IPS DF 19.7 (cell line): ENCODE measurements at places on chromosomes 2 and 18.

GRCh38 chr2:211344289-211344688 is 787.9 kb downstream of the CPS1 start:
- DNase-seq: no peak

GRCh38 chr2:85710687-85711577 is 16.8 kb downstream of the GNLY start:
- DNase-seq: no peak

DNA sequence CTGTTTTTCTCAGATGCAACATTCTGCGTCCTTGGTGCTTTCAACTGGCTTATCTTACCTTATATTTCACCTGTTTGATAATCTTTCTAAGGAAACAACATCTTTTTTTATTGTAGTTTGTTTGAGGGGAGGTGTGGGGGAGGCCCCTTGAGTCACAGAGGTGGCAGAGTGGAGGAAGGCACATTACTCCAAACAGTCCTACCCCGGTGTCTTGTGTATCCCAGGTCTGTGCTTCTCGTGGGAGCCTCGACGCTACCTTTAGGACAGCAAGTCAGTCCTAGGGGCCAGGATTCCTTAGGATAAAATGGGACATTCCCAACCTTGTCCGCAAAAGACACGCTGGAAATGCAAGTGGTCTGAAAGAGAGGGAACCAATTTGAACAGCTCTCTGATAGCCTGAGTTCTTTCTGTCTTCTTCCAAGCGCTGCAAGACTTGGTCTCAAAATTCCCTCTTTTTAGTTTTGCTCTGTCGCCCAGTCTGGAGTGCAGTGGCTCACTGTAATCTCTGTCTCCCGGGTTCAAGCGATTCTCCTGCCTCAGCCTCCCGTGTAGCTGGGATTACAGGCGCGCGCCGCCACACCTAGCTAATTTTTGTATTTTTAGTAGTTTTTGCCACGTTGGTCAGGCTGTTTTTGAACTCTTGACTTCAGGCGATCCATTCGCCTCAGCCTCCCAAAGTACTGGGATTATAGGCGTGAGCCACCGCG is 4.0 kb downstream of the GATA6 start:
- no peak for DNase-seq

- no peak for DNase-seq
Observed at GRCh38 chr2:131026919-131027318, 66.3 kb downstream of the FAM168B start.

- no peak for DNase-seq
Observed at GRCh38 chr2:162211732-162212131, 31.5 kb downstream of the FAP start.

- DNase-seq: no peak
Observed at GRCh38 chr18:67266246-67267237, 250.0 kb downstream of the DSEL start.

- no peak for DNase-seq
Observed at GRCh38 chr2:58594175-58594574, 353.1 kb upstream of the FANCL start.

GRCh38 chr2:69453475-69454129 is 16.4 kb upstream of the NFU1 start:
- DNase-seq: no peak

DNA sequence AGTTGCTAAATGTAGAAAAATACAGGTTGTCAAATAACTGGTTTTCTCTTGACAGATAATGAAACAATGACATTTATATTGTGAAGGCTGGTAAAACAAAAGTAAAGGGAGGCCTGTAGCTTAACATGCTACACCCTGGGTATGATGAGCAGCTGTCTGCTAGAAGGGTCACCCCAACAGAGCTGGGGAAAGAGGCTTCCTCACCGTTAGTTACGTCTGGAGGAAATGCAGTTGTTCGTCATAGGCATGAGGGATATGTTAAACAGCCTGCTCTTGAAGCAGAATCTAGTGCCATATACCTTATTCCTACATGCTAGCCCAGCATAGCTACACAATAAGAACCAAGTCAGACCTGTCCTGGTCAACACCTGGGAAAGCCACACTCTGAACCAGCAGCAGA is 49.9 kb downstream of the LPIN2 start:
- no peak for DNase-seq

DNA sequence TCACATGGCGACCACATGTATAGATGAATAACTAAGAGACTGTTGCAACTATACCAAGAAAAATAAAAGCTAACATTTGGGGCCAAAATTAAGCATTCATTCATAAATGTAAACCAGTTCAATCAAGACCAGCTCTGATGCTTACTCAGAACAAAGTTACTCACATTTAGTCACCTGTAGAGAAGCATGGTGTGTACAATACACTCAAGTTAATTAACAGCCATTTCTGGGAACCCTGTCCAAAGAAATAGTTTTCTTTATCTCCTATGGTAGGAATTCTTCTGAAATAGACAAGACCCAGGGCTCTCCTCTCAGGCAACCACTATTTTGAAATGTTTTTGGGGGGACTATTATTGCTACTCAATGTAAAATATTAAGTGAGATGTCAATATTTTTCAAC is 1.6 kb downstream of the SCN3A start:
- no peak for DNase-seq

GRCh38 chr2:203574824-203575223 is 39.7 kb upstream of the RAPH1 start:
- DNase-seq: no peak

DNA sequence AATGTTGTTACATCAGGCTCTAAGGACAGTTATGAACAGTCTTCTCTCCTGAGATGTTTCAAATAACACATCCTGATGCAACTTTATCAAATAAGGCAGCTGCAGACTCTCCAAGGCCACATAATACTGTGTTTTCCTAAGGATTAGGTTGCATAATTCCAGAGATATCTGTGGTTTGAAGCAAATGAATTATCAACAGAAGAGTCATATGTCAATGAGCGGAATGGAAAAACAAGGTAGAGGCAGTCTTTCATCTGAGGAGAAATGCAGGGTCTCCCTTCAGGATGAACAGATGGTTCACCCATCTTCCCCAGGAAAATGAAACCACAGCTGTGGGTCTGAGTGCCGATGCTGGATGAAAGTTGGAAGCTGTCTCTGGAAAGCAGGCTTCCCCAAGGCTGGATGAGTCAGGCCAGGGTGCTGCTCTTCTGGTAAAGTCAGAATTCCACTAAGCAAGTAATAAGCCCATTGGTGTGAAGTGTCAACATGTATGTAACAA is 22.2 kb downstream of the LYG1 start:
- no peak for DNase-seq

DNA sequence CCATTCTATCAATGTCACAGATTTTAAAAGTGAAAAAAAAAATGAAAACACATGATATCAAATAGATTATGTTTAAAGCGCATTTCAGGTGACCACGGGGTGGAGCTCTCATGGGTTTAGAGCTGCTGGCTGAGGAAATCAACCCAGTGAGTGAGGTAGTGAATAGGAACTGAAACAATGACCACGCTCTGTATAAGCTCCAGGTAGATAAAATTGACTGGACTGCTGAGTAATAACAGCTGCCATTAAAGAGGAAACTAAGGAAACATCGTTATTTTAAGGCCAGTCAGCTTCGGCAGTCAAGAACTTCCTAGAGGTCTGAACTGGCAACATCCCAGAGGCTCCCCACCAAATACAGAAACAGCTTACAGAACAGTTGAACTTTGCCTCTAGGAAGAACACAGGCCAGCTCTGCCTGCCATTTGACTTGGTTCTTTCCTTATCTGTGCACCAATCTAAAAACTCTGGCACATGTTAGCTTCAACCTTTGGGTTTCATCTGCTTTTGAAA is 185.9 kb downstream of the PDE1A start:
- DNase-seq: no peak

DNA sequence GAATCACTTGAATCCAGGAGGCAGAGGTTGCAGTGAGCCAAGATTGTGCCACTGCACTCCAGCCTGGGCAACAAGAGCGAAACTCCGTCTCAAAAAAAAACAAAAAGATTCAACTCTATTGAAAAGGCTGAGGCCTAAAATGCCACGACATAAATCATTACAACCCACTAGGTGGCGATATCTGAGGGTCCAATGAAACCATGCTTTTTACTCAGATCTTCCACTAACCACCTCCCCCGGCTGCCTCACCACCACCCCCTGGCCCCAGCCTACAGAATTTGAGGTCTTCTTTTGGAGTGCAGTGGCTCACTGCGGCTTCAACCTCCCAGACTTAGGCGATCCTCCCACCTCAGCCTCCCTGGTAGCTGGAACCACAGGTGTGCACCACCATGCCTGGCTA is 57.5 kb downstream of the AP1S3 start:
- DNase-seq: peak; percentile 64

DNA sequence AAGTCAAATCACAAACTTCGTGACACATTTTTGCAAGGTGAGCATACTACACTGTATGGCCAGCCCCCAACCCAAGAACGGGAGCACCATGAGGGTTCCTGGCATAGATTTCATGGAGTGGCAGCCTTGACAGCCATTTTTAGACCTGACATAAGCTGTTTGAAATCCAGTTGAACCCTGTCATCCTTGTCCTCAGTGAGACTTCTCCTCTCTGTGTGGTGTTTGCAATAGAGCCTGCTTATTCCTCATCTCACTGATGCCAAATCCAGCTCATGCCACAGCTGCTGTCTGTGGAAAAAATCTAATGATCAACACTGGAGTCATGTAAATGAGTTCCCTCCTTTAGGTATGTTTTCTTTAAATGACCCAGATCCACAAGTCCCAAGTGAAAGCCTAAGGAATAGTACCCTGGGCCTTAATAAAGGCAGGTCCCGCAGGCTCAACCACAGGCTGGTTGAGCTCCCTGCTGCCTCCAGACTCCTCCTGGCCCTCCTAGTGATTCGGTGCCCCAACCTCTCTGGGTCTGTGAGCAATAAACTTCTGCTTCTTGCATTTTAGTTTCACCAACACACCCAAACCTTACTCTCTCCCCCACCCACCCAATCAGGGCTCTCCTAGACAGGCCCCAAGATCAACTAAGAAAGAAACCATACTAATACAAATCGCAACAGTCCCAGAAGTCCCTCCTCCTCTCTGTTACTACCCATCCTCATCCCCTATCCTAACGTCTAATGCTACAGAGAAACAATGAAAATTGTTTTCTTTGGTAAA is 8.4 kb upstream of the CREG2 start:
- DNase-seq: no peak

DNA sequence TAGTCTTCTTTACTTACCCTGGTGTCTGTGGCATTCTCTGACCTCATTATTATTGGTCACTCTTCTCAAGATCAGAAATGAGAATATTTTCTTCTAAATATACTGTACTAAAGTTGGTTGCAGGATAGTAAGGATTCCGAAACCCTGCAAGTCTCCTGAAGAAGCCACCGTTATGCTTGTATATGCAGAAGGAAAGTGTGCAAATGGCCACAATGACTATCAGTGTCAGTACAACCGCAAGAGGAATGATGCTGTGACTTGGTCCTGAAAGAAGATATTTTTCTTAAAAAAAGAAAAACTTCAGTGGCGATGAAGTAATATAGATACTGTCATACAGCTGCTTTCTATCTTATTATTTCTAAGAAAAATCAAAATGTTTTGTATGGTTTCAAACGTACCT is 120.7 kb downstream of the PLA2R1 start:
- no peak for DNase-seq

- DNase-seq: no peak
Observed at GRCh38 chr2:174965992-174966744, 39.0 kb downstream of the CHN1 start.

- no peak for DNase-seq
Observed at GRCh38 chr18:6203791-6204190, 210.9 kb downstream of the L3MBTL4 start.

DNA sequence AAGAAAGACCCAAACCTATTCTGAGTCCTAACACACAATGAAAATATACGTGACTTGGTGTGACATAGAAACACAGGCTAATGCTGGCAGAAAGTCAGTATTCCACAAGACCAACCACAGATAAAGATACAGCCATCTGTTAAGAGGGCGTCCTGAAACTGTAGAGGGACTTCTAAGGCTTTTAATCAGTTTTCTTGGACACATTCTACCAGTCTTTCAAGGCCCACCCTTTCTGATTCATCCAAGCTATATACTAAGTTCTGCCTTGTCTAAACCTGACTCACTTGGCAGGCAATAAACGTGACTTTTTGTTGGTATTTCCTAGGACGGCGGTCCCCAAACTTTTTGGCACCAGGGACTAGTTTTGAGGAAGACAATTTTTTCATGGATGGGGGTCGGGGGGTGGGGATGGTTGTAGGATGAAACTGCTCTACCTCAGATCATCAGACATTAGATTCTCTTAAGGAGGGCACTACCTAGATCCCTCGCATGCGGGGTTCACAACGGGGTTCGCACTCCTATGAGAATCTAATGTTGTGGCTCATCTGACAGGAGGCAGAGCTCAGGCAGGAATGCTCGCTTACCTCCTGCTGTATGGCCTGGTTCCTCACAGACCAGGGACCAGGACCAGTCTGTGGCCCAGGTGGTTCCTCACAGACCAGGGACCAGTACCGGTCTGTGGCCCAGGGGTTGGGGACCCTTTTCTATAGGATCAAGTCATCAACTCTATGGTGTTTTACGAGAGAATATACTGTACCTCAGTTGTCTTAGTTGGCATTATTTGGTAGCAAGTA is 61.4 kb downstream of the SP3 start:
- DNase-seq: no peak

- DNase-seq: no peak
Observed at GRCh38 chr2:157751462-157752058, 122.9 kb upstream of the ACVR1C start.

- no peak for DNase-seq
Observed at GRCh38 chr2:43027097-43027873, 199.1 kb downstream of the ZFP36L2 start.

DNA sequence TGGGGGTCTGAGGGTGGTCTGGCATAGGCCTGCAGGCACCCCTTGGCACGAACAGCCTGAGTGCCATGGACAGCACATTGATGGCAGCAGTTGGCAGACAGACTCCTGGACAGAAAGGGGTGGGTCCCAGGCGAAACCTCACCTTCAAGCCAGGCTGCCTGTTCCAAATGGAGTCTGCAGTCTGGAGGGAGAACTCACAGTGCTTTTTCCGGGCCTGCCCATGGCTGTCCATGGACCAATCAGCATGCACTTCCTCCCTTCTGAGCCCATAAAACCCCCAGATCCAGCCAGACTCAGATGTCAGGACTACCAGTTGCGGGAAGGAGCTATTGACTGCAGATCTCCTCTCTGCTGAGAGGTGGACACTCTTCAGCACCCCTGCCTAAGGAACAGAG is 694.6 kb upstream of the ACVR2A start:
- no peak for DNase-seq

DNA sequence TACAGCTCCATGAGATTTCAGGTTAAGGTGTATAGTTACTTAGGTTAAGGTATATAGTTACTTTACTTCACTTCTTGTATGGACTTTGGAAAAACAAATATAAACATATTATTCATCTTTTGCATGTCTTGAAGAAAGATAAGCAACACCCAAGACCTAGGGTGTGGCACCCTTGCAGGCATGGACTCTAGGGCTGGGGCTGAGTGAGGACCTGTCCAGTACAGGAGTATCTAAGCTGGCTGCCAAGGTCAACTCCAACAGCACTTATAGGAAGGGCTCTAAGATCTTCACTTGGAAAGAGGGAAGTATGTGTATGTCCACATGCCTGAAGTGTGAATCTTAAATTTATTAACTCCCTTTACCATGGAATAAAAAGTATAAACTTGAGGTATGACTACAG is 7.1 kb upstream of the TMEM163 start:
- no peak for DNase-seq

GRCh38 chr2:218223046-218223445 is 6.1 kb downstream of the ARPC2 start:
- no peak for DNase-seq

- no peak for DNase-seq
Observed at GRCh38 chr2:153213022-153213421, 265.5 kb downstream of the RPRM start.

GRCh38 chr18:60010513-60010912 is 110.7 kb downstream of the PMAIP1 start:
- no peak for DNase-seq
